ENCODE measurements at places on chromosomes 4 and X. TPM values are rescaled to one million over a fixed set of nuclear protein-coding genes. Genes with fewer than 3 reads are reported as not detected.

GRCh38 chr4:43341741-43342140 is 449.2 kb downstream of the GRXCR1 start:
- no peak for DNase-seq

DNA sequence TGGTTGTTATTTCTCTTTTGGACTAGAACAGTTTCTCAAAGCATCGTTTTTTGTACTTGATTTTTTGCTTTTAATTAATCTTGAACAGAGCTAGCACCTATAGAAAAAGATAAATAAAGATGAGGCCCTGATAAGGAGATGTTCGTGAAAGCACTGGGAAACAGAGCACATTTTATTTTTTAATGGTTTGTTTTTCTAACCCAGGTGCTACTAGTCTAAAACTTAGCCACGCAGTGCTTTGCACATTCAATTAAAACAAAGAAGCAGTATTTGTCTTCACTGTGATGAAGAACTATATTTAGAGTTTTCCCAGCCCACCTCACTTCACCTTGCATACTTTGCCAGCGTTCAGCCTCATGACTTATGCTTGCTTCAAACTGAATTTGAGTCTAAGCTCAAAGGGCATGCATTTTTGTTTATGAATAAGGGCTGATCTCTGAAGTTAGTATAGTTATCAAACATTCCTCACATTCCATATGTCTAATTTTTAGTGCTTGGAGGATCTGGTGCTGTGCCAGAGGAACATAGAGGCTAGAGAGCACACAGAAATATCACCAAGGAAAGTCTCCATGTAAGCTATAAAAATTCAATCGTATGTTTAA is 76.7 kb downstream of the WWC2 start:
- DNase-seq, result no peak

- DNase-seq, result no peak
Measured at GRCh38 chr4:25792876-25793275, 69.9 kb downstream of the SEL1L3 start.

- DNase-seq, result no peak
Measured at GRCh38 chrX:40318076-40318475, 220.3 kb upstream of the BCOR start.

DNA sequence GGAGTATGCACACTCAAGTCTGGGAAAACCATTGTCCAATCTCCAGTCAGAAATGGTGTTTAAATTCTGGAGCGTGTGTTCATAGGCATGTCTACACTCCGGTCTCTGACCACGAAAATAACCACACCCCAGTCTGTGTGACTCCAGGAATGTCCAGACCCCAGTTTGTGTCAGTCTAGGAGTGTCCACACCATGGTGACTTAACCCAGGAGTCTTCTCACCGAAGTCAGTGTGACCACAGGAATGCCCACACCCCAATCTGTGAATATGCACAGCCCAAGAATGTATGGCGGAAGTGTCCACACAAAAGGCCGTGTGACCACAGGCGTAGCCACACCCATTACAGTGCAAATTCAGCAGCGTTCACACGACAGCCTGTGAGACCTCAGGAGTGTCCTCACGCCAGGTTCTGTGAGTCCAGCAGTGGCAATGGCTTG is 11.4 kb downstream of the FTSJ1 start:
- DNase-seq, result no peak

GRCh38 chr4:121654738-121655137 is 42.0 kb downstream of the ANXA5 start:
- DNase-seq, result peak; percentile 3

GRCh38 chr4:23235628-23236390 is 543.1 kb downstream of the GBA3 start:
- DNase-seq, result no peak

The INTU gene
- total RNA-seq, result not detected

The MANBA gene
- 119 TPM for total RNA-seq

The UGT2B10 gene
- total RNA-seq, result not detected

Measured in B cell (primary cell).